IMR-90 (cell line): ENCODE measurements at places on chromosomes 7 and 10. TPM values are rescaled to one million over a fixed set of nuclear protein-coding genes. Genes with fewer than 3 reads are reported as not detected.

The CYP3A4 gene
- not detected in 2 replicates for total RNA-seq

The CELF2 gene
- total RNA-seq = 5.6 and 6.6 TPM in 2 replicates

The OR2A5 gene
- total RNA-seq = not detected in 2 replicates

The UCN3 gene
- total RNA-seq = not detected in 2 replicates

The EVX1 gene
- not detected in 2 replicates for total RNA-seq
